NCI-H1694 (cell line): ENCODE measurements at places on chromosomes 11 and 22.

- DNase-seq, result no peak
These were observed 35.7 kb downstream of the CYB5R2 start for GRCh38 chr11:7637447-7638157.

DNA sequence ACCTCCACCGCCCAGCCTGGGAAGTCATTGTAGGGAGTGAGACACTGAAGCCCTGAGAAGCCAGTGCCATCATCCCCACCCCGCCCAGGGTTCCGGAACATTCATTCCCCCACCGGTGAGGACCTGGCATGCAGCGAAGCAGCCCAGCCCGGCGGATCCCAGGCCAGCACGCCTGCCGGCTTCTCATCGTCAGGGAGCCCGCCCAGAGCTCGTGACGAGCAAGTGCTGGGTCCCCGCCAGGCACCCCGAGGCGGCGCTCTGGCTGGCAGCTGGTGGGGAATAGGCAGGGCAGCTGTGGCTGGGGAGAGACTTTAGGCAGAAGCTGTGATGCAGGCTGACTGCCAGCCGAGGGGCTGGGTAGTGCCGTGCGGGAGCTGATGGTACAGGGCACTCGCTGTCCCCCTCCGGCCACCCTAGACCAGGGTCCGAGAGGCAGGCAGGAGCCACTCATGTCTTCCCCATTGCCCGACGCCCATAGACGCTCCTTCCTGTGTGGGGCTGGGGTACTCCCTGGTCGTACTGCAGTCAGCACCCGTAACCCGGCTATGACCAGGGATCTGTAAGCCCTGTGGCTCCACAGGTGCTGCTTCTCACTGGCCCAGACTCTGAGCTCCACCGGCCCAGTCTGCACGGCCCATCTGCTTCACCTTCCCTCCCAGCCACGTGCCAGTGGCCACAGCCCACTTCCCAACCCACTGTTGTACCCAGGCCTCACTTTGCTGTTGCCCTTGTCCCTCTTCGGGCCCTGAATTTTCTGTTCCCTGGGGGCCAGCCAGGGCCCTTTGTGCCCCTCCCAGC, 24.5 kb upstream of the CABP7 start:
- peak; percentile 83 for DNase-seq

GRCh38 chr22:26853495-26853894, 196.1 kb downstream of the MIAT start:
- DNase-seq, result no peak

DNA sequence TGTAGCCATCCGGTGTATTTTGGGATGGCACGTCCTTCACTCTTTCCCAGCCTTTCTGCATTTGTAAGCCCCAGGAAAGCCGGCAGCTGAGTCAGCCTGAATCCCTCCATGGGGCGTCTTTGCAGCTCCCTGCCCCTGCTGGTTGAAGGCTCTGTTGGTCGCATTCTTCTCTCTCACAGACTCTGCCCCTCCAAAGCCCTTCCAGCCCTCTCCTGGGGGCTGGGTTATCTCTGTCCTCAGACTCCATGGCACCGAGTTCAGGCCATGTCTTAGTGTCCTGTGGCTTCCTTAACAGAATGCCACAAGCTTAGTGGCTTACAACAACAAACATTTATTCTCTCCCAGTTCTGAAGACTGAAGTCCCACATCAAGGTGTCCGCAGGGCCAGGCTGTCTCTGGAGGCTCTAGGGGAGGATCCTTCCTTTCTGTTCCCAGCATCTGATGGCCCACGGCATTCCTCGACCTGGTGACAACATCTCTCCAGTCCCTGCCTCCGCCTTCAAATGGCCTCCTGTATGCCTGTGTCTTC, 62.2 kb downstream of the BCR start:
- DNase-seq, result no peak

DNA sequence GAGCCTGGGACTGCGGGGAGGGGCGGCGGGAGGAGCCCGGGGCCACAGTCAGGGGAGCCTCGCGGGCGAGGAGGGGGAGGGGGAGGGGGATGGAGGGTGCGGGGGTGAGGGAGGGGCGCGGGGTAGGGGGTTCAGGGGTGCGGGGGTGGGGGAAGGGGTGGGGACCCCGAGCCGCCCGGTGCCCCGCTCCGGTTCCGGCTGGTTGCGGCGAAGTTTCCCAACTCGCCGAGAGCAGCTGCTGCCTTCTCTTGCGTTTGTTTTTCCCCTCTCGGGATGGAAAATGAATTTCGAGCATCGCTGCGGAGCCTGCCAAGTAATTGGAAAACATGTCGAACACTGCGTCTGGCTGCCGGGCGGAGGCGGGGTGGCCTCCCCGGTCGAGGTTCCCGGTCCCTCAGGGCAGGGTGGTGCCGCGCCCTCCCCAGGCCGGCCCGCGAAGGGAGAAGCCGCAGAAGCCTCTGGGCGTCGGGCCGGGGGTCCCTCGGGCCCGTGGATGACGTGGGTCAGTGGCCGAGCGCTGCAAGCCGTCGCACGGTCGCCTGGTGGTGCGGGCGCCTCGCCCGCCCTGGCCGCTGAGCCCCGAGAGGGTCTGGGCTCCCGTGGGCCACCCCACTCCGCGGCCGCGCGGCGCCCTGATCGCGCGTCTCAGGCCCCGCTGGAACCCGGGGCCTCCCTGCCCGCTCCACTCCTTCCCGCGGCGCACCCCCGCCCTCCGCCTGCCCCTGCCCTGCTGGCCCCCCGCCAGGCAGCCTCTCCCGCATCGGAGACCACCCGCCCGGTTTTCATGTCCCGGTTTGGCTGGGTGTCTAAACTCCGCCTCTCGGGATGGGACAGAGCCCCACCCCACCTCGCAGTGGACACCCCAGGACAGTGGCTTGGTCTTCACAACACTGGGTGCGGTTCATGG, 12.1 kb downstream of the SPATA19 start:
- no peak for DNase-seq

GRCh38 chr11:111438168-111438567, 59.1 kb upstream of the POU2AF1 start:
- DNase-seq, result no peak
